ENCODE measurements at places on chromosomes 5 and 9. TPM values are rescaled to one million over a fixed set of nuclear protein-coding genes. Genes with fewer than 3 reads are reported as not detected.

The HTR1A gene
- 0.35 TPM for total RNA-seq

The ADGRV1 gene
- 0.67 TPM for total RNA-seq

The BTNL3 gene
- total RNA-seq: not detected

The PRDM9 gene
- not detected for total RNA-seq

The ENTPD2 gene
- 1.2 TPM for total RNA-seq

The SLC24A2 gene
- not detected for total RNA-seq

The LCN9 gene
- total RNA-seq: not detected

The PLEKHG4B gene
- total RNA-seq: not detected

The ORM1 gene
- 2.7 TPM for total RNA-seq

The RNF183 gene
- not detected for total RNA-seq

The ANKDD1B gene
- 0.71 TPM for total RNA-seq

The PCDHGB3 gene
- total RNA-seq: 5.5 TPM

The PRLR gene
- total RNA-seq: 0.95 TPM

The PGM5 gene
- total RNA-seq: 342 TPM

The SPOCK1 gene
- total RNA-seq: 107 TPM
